ENCODE measurements at places on chromosomes 4 and X.

- DNase-seq: no peak
Observed at GRCh38 chrX:100747703-100748102, 15.8 kb upstream of the SYTL4 start.

GRCh38 chr4:1770245-1770644, 22.8 kb upstream of the FGFR3 start:
- DNase-seq: no peak

GRCh38 chr4:137532869-137533236, 559 bp upstream of the PCDH18 start:
- DNase-seq: no peak

- peak; percentile 12 for DNase-seq
Observed at GRCh38 chr4:107519053-107519452, 201.0 kb downstream of the PAPSS1 start.

- peak; percentile 45 for DNase-seq
Observed at GRCh38 chr4:22932326-22932725, 239.6 kb downstream of the GBA3 start.

- DNase-seq: no peak
Observed at GRCh38 chr4:123838474-123838873, 441.9 kb downstream of the SPRY1 start.

Measured in NCI-H1105 treated with DMSO at 0.1 percent for 48 hours (cell line).